Right atrium auricular region (tissue), 2 donors: ENCODE measurements at places on chromosomes 4 and X. TPM values are rescaled to one million over a fixed set of nuclear protein-coding genes. Genes with fewer than 3 reads are reported as not detected.

- H3K4me3 ChIP-seq = no peak overlapping the region
- no peak for DNase-seq
- no peaks in the 10 kb centered on the region for H3K36me3 ChIP-seq
- no peak overlapping the region for H3K27ac ChIP-seq
- H3K27me3 ChIP-seq = no peaks in the 10 kb centered on the region
Observed at GRCh38 chr4:156521631-156522030, 450.0 kb downstream of the PDGFC start.

- H3K4me1 ChIP-seq = no peaks in the 10 kb centered on the region
- no peaks in the 10 kb centered on the region for H3K36me3 ChIP-seq
- H3K27me3 ChIP-seq = no peaks in the 10 kb centered on the region
- no peak for DNase-seq
Observed at GRCh38 chr4:76003035-76003434, 4.3 kb downstream of the CXCL9 start.

DNA sequence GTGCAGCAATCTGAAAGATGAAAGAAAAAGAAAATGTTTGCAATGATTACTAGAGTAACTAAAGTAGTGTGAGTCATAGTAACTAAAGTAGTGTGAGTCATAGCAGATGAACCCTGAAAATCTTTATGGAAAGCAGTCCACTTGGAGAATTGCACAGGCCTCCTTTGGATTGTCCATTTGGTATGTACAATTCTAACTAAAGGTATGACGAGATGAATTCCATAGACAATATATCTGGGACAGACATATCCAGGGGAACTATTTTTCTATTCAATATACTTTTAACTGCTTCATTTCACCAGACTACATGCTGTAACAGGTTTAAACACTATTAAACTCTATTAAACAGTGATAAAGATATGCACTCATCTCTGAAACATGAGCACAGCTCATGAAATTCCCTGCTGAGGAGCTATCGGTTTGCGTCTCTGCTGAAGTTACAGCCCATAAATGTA is 798.7 kb downstream of the PCDH7 start:
- no peaks in the 10 kb centered on the region for H3K27me3 ChIP-seq
- H3K4me3 ChIP-seq = no peak overlapping the region
- no peak for DNase-seq
- H3K27ac ChIP-seq = no peak overlapping the region
- H3K36me3 ChIP-seq = no peaks in the 10 kb centered on the region
- no peaks in the 10 kb centered on the region for H3K4me1 ChIP-seq

Gene EXOC1L
- not detected for total RNA-seq

Gene NEXMIF
- 0.35 TPM for total RNA-seq

Gene ZFX
- total RNA-seq = 36.6 TPM

GRCh38 chrX:116185163-116185562 is 14.6 kb downstream of the AGTR2 start:
- H3K27ac ChIP-seq = no peak overlapping the region
- H3K36me3 ChIP-seq = no peaks in the 10 kb centered on the region
- no peak for DNase-seq
- H3K27me3 ChIP-seq = no peaks in the 10 kb centered on the region

Gene PRR27
- total RNA-seq = not detected

GRCh38 chrX:110722135-110722534 is 73.5 kb downstream of the CHRDL1 start:
- no peak for DNase-seq
- H3K27ac ChIP-seq = no peak overlapping the region

GRCh38 chr4:88435987-88436693 is 20.8 kb upstream of the HERC5 start:
- no peak overlapping the region for H3K27ac ChIP-seq
- H3K27me3 ChIP-seq = no peaks in the 10 kb centered on the region
- H3K4me1 ChIP-seq = no peaks in the 10 kb centered on the region
- no peak overlapping the region for H3K4me3 ChIP-seq

Gene PF4V1
- total RNA-seq = not detected

Gene PRKG2
- 20.7 TPM for total RNA-seq

DNA sequence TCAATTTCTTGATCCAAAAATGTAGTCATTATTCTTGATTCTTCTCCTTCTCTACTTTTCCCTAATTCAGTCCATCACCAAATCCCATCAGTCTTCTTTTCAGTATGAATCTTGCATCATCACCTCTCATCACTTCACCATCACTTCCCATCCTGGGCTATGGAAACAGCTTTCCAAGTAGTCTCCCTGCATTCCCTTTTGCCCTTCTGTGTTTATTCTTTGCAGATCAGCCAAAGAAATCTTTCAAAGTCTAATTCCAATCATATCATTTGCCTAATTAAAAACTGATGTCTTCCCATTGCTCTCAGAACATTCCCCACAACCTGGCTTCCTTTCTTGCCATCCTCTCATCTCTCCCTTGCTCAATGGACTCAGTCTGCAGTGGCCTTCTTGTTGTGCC is 201.7 kb upstream of the ADAMTS3 start:
- no peaks in the 10 kb centered on the region for H3K4me1 ChIP-seq

DNA sequence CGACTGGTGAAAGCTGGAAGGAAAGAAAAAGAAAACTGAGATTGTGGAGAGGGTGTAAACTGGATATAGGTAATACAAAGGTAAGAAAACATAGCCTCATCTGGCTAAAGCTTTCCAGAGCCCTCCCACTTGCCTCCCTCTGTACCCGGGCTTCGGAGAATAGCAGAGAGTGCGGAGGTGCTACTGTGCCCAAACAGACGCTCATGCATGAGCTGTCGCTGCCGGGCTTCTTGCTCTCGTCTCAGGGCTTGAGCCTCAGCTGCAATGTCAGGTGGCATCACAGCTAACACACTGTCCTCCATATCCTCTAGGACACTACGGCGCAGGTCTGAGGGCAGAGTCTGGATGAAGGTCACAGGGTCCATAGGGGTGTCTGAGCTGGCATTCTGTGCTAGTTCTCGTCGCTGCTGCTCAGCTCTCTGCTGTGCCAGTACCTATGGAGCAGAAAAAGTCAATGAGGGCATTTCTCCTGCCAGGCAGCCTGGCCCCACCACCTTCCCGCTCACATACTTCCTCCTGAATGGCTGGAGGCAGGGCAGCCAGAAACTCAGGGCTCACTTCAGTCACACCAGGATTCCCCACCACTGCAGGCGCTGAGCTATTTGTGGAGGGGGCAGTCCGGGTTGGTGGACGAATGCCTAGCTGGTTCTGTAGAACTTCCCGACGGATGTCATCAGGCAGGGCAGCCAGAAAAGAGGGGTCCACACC is 116.7 kb upstream of the HSD17B10 start:
- no peak overlapping the region for H3K27ac ChIP-seq
- no peak for DNase-seq
- H3K4me3 ChIP-seq = no peak overlapping the region
- H3K4me1 ChIP-seq = no peaks in the 10 kb centered on the region
